ENCODE measurements at places on chromosomes 1 and 21.
A peak's percentile ranks its signal among the peaks of the same experiment; 100 is the strongest.

DNA sequence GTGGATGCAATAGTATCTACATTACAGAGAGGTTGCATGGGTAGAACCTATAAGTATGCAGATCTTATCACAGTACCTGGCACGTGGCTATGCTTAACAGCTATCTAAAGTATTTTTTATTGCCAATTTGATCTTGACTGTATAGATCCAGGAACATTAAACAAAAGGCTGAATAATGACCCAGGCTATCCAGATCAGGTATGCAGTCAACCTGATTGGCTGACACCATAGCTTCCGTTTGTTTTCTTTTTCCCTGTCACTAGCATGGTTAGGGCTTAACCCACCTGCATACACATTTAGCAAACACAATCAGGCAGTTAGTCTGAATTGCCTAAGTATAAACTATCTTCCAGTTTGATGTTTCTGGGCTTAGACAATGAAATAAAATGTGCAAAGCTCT, 264.9 kb upstream of the PLXNA2 start:
- no peak for DNase-seq

DNA sequence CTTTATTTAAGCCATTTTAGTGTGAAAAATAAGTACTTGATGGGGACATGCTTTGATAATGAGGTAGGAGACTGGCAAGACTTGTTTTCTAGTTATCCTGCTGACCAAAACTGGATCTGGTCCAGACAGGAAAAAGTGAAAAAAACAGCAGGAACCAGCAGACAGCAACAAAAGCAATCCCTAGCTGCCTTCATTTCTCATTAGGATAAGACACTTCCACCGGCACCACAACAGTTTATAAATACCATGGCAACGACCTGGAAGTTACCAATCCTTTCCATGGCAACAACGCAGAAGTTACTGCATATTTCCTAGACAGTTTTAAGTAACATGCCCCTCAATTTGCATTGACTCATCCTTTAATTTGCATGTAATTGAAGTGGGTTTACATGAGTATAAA, 993.8 kb upstream of the NCAM2 start:
- DNase-seq = peak; percentile 1

DNA sequence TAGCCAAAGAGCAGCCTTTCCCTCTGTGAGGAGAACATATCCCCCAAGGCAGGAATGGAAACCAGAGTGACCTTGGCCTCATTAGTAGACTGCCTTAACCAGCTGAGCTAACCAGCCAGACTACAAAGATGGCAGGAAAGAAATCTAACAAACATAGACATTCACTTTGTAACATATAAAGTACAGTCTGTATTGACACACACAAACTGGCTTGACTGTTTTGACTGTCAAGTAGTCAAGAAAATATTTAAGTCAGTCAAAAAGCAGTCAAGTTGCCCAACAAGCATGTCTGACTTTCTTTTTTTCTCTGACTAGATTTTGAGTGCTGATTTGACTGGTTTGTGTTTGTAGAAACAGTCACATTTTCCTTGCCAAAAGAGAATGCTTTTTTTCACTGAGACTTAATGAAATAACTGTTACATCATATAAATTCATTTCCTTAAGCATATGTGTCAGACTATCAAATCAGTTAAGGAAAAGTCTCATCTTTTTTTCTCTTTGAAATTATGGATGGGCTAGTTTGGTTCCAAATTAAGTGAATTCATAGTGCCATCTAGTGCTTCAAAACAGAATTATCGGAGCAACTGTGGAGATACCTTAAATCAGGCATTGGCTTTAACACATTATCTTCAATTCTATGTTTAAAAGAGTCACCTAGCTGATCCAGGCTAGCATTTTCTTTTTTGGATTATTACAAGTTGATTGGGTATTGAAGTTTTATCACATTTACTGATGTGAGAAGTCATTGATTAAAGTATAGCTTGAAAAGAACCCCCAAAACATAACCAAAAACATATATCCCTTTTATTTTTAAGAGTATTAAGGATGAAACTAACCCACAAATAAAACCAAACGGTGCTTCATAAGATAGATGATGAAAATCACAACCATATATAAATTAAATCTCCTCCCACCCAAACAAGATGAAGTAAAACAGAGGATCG, 75.0 kb downstream of the ATP6V1G3 start:
- peak; percentile 80 for DNase-seq

GRCh38 chr1:151817353-151817730, 12.1 kb upstream of the LINGO4 start:
- DNase-seq = no peak

- no peak for DNase-seq
Measured at GRCh38 chr1:190196020-190196419, 281.6 kb downstream of the BRINP3 start.

DNA sequence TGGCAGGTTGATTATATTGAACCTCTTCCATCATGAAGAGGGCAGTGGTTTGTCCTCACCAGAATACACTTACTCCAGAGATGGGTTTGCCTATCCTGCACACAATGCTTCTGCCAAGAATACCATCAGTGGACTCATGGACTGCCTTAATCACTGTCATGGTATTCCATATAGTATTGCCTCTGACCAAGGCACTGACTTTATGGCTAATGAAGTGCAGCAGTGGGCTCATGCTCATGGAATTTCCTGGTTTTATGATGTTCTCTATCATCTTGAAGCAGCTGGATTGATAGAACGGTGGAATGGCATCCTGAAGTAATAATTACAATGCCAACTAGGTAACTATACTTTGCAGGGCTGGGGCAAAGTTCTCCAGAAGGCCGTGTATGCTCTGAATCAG, 16.6 kb upstream of the GBP6 start:
- DNase-seq = no peak

DNA sequence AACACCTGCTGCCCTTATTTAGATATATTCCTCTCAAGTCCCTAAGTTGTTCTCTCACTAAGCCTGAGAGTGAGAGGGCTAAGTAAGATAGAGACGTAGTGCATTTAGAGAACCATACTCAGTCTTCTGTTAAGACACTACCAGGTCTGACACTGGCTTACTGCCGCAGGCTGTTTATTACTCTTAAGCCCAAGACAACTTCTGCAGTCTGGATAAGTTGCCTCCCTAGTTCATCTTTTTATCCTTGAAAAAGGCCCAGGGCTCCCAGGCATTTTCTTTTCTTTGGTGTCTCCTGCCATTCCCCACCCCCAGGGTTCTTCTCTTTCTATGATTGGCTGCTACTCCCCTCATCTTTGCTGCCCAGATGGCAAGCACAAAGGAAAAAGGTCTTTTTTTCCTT, 38.7 kb downstream of the CACHD1 start:
- DNase-seq = no peak

- DNase-seq = peak; percentile 81
Measured at GRCh38 chr1:182595641-182596240, 6.7 kb upstream of the RNASEL start.

DNA sequence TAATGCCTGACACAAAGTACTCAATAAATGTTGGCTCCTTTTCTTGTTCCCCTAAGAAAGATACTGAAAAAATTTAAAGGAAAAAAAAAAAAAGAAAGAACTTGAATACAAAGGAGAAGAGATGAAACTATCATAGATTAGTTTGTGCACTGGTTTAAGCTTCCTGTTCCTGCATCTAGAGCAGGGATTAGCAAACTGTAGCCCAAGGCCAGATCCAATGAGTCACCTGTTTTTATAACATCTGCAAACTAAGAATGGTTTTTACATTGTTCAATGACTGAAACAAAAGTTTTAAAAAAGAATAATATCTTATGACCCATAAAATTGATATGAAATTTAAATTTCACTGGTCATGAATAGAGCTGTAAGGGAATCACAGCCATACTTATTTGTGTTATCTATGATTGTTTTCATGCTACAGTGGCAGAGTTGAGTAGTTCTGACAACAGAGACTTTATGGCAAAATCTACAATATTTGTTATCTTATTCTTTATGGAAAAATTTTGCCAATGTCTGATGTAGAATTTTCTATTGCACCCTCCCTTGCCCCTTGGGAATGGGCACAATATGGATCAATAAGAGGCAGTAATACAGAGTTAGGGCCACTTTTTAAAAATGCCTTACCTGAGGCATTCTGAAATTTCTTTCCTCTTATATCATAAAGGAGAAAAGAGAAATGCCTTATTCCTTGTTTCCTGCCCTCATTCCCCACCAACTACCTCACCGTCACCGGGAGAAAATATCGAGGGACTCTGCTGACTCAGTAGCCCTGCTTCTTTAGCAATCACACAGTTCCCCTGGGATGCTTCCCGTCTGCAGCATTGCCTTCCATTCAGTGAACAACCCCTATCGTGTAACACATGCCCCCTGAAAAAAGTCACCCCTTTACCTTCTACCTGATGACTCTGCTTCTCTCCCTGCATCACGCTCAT, 50.6 kb downstream of the WDR64 start:
- peak; percentile 77 for DNase-seq

DNA sequence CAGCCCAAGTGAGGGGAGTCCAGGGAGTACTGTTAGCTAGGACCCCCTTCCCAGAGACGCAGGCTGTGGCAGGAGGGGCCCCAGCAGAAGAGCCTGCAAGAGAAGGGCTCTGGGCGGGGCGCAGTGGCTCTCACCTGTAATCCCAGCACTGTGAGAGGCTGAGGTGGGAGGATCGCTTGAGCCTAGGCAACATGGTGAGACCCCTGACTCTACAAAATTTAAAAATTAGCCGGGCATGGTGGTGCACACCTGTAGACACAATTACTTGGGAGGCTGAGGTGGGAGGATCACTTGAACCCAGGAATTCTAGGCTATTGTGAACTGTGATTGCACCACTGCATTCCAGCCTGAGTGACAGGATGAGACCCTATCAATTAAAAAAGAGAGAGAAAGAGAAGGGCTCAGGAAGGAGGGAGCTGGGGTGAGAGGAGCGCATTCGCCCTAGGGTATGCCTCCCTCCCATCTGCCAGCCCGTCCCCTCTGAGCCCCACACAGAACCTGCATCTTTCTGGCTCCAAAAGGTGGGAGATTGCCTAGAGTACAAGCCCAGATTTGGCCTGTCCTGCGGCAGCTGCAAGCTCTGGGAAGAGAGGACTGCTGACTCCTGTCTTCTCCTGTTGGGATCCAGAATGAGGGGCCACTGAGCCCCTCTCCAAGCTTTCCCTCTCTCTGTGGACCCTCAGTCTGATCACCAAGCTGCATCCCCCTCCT, 3.6 kb downstream of the KCNQ4 start:
- DNase-seq = no peak

GRCh38 chr1:223077247-223077833, 65.7 kb downstream of the TLR5 start:
- DNase-seq = no peak

GRCh38 chr1:111888740-111889376, 100.6 kb downstream of the KCND3 start:
- DNase-seq = no peak

DNA sequence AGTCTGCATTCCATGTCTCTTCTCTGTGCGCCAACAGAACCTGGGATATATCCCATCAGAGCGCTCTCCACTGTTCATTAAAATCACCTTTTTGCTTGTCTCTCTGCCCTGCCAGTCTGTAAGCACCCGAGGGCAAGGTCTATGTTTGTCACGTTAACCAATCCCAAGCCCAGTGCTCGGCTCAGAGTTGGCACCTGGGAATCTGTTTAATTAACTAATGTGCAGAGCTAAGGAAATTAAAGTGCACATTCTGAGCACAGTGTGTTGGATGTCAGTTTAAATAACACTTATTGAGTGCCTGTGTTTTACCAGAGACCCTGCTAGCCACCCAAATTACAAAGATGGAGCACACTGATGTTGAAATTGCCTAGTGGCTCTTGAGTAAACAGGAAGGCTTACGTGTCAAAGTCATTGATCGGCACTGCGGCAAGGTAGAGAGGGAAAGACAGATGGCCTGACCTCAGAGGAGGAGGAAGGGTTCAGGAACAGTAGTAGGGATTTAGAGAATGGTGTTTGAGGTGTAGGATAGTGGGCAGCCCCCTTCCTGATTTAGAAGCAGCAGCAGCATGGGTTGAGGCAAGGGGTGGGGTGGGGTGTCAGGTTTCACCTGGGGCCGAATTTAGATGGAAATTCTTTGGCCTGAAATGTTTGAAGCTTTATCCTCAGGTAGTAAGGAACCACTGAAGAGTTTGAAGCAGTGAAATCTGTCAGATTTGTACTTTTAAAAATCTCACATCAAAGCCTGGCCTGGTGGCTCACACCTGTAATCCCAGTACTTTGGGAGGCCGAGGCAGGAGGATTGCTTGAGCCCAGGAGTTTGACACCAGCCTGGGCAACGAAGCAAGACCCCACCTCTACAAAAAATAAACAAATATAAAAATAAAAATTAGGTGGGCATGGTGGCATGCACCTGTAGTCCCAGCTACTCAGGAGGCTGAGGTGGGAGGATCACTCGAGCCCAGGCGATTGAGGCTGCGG, 7.7 kb downstream of the ARMH1 start:
- no peak for DNase-seq

GRCh38 chr1:239061770-239062169, 324.6 kb upstream of the CHRM3 start:
- DNase-seq = no peak

GRCh38 chr1:58251430-58252073, 295.0 kb downstream of the OMA1 start:
- no peak for DNase-seq

- DNase-seq = no peak
Measured at GRCh38 chr1:154788886-154789285, 81.2 kb downstream of the KCNN3 start.

GRCh38 chr1:89051955-89052312, 13.1 kb downstream of the GBP1 start:
- DNase-seq = no peak

GRCh38 chr1:222392556-222392955, 155.3 kb downstream of the HHIPL2 start:
- DNase-seq = no peak

- peak; percentile 27 for DNase-seq
Measured at GRCh38 chr1:35220976-35221375, 28.0 kb upstream of the SFPQ start.

DNA sequence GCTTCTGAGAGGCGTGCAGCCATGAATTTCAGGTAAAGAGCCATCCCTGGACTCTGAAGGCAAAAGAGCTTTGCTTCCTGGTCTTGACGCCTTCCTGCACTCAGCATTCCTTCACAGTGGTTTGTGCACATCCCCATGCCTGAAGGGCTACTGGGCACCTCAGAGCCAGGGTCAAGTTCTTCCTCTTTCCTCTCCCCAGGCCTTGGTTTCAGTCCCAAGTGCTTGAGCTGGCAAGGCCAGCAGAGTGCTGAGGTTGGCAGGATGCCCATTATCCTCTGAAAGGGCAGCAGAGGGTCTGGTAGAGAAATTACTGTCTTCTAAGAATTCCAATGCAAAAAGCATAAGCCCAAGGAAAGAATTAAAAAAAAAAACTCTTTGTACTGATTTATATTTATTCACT, 1064.9 kb downstream of the TTLL7 start:
- DNase-seq = no peak

- DNase-seq = no peak
Measured at GRCh38 chr21:16983420-16983819, 529.4 kb upstream of the CXADR start.

DNA sequence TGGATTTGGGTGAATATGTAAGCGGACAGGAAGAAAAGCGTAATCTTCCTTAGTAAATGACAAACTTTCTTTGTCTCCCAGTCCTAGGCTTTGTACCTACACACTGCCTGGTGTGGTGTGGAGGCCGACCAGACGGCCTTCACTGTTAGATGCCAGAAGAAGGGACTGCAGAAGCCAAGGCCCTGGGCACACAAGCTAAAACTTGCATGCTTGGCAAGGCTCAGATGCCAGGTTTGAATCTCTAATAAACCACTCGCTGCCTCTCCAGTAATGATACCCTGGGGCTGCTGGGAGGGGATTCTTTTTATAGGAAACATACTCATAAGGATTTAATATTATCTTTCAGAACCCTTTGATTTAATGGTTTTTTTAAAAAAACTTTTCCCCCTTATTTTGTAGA, 263.8 kb downstream of the PTPRC start:
- no peak for DNase-seq
